Large intestine (tissue), 12 donors: ENCODE measurements at places on chromosomes 12 and 14. TPM values are rescaled to one million over a fixed set of nuclear protein-coding genes. Genes with fewer than 3 reads are reported as not detected.

The IGF1 gene
- 5.4 TPM for polyA plus RNA-seq

The DCN gene
- 568 TPM for polyA plus RNA-seq

The SSTR1 gene
- 24.6 TPM for polyA plus RNA-seq

The GPX2 gene
- polyA plus RNA-seq = 26.6 TPM

- H3K27me3 ChIP-seq = peaks cover under 1% of the 10 kb centered on the region
- H3K27ac ChIP-seq = no peak overlapping the region
- no peak overlapping the region for H3K4me3 ChIP-seq
- no peaks in the 10 kb centered on the region for H3K36me3 ChIP-seq
- H3K4me1 ChIP-seq = no peaks in the 10 kb centered on the region
Observed at GRCh38 chr14:34199585-34199984, 248.7 kb upstream of the EGLN3 start.

DNA sequence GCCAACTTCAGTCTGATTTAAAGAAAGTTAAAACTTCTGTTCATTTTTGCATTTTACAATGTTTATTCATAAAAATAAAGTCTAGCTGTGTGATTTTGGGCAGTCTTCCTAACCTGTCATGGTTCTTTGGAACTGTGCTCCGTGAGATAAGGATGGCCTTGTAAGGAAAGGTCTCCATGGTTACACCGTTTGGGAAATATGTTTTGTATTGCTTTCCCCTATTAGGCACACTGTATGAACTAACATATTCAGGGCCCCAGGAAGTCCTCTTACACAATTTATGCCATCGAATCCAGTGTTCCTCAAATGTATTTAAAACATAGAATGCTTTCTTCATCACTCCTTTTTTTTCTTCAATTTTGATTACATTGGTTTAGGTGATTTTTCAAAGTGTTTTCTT lies 54.5 kb downstream of the APAF1 start:
- no peaks in the 10 kb centered on the region for H3K27me3 ChIP-seq

DNA sequence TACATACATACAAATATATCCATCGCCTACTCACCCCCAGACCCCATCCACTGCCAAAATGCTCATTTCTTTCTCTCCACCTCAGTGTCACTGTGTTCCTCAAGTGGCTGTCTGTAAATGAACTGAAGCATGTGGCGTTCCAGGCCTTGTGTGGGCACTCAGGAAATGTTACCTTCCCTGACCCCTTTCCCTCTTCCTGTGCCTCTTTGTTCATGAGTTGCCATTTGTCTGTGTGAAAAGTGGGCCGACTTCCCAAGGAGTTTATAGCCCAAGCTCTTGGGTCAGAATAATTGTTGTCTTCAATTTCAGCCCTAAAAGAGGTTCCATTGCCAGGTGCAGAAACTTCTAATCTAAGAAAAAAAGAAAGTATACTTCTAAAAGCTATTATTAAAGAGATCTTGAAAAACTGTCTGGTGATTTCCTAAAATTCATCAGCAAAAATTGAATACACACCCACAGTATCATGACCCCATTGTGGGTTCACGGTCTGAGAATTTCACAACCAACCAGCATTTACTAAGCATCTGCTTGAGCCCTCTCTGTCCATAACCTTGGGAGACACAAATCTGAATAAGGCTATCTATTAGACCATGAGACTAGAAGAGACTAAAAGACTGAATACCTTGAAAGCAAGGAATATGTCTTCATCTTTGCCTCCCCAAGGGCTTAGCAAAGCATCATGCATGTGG lies 201.4 kb upstream of the EEA1 start:
- H3K4me3 ChIP-seq = no peak overlapping the region
- H3K4me1 ChIP-seq = peaks cover 27% of the 10 kb centered on the region
- H3K27me3 ChIP-seq = no peaks in the 10 kb centered on the region
- no peak overlapping the region for H3K27ac ChIP-seq

- no peak overlapping the region for H3K4me3 ChIP-seq
- DNase-seq = no peak
- no peaks in the 10 kb centered on the region for H3K27me3 ChIP-seq
Observed at GRCh38 chr14:87076922-87077321, 916.1 kb downstream of the GALC start.

DNA sequence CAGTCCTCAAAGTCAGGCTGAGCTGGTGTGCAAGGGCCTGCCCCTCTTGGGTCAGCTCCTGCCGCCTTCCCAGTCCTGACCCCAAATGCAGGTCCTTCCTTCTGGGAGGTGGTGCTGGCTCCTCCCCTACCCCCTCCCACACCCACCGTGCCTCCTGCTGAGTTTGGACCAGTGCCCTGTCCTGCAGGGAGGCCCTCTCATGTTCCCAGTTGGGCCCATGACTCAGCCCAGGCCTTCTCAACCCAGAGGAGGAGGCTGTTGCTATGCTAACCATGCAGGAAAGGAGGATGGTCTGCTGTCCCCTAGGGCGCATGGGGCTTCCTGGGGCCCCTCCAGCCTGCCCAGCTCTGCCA lies 4.4 kb downstream of the ZBTB42 start:
- H3K4me3 ChIP-seq = no peak overlapping the region
- no peaks in the 10 kb centered on the region for H3K27me3 ChIP-seq
- H3K4me1 ChIP-seq = peaks cover 19% of the 10 kb centered on the region
- H3K27ac ChIP-seq = no peak overlapping the region

GRCh38 chr14:29937116-29937515 lies 9.5 kb upstream of the PRKD1 start:
- no peak overlapping the region for H3K27ac ChIP-seq
- H3K27me3 ChIP-seq = no peaks in the 10 kb centered on the region
- no peak overlapping the region for H3K4me3 ChIP-seq
- DNase-seq = no peak
- H3K36me3 ChIP-seq = no peaks in the 10 kb centered on the region

DNA sequence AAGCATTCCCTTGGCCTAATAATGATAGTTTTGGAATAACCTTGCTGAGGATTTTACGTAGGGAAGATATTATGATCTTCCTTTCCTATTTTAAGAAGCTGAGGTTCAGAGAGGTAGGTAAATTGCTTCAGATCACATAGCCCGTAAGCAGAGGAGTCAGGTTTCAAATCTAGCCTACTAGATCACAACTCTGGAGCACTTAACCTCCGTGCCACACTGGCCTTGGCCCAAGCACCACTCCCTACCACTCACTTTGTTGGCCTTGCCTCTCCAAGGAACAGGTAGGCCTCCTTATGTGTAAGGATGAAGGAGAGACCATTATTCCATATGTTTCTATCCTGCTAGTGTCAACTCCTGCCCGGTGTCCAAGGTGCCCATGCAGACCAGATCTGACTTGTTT lies 12.4 kb upstream of the ACOT1 start:
- DNase-seq = no peak
- no peak overlapping the region for H3K27ac ChIP-seq
- H3K27me3 ChIP-seq = no peaks in the 10 kb centered on the region
- H3K4me3 ChIP-seq = no peak overlapping the region
- no peaks in the 10 kb centered on the region for H3K36me3 ChIP-seq
- no peaks in the 10 kb centered on the region for H3K4me1 ChIP-seq

DNA sequence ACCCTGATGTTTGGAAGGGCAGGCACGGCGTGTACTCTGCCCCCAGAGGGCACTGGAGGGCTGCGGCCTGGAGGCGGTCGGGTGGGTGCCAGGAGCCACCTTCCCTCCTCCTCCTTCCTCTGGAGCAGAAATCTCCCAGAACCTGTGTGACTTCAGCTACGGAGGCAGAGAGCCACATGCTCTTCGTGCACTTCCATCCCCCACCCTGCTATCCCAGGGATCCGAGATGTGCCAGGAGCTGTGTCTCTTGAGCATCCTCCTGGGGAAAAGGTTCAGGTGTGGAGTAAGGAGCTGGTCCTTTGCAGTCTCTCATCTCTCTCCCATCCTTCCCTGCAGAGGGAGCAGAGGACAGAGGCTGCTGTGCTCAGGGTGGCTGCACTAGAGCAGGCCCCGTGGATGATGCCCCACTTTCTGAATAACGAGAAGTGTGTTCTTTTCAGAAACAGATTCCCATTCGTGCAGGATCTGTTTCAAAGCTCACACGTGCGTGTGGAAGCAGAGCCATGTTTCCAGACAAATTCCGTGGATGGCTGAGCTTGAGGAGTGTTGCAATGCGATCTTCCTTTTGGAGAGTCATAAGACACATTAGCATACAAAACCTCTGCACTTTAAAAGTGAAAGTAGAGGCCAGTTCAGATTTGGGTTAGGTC lies 162.9 kb downstream of the ADGRD1 start:
- no peaks in the 10 kb centered on the region for H3K27me3 ChIP-seq
- peaks cover 56% of the 10 kb centered on the region for H3K36me3 ChIP-seq
- peaks cover 22% of the 10 kb centered on the region for H3K4me1 ChIP-seq
- H3K27ac ChIP-seq = no peak overlapping the region
- no peak for DNase-seq
- no peak overlapping the region for H3K4me3 ChIP-seq

GRCh38 chr14:71056168-71056567 lies 148.9 kb downstream of the PCNX1 start:
- H3K36me3 ChIP-seq = peaks cover 51% of the 10 kb centered on the region
- H3K4me1 ChIP-seq = no peaks in the 10 kb centered on the region
- no peak for DNase-seq
- H3K4me3 ChIP-seq = no peak overlapping the region
- H3K27me3 ChIP-seq = no peaks in the 10 kb centered on the region

GRCh38 chr14:22715186-22715812 lies 51.2 kb upstream of the OXA1L start:
- H3K36me3 ChIP-seq = no peaks in the 10 kb centered on the region
- no peaks in the 10 kb centered on the region for H3K27me3 ChIP-seq
- no peak for DNase-seq
- H3K4me1 ChIP-seq = no peaks in the 10 kb centered on the region

GRCh38 chr12:71164568-71165197 lies 6.9 kb upstream of the TSPAN8 start:
- peaks cover 55% of the 10 kb centered on the region for H3K4me1 ChIP-seq
- no peaks in the 10 kb centered on the region for H3K36me3 ChIP-seq
- H3K27ac ChIP-seq = peak overlapping the region; percentile 95

DNA sequence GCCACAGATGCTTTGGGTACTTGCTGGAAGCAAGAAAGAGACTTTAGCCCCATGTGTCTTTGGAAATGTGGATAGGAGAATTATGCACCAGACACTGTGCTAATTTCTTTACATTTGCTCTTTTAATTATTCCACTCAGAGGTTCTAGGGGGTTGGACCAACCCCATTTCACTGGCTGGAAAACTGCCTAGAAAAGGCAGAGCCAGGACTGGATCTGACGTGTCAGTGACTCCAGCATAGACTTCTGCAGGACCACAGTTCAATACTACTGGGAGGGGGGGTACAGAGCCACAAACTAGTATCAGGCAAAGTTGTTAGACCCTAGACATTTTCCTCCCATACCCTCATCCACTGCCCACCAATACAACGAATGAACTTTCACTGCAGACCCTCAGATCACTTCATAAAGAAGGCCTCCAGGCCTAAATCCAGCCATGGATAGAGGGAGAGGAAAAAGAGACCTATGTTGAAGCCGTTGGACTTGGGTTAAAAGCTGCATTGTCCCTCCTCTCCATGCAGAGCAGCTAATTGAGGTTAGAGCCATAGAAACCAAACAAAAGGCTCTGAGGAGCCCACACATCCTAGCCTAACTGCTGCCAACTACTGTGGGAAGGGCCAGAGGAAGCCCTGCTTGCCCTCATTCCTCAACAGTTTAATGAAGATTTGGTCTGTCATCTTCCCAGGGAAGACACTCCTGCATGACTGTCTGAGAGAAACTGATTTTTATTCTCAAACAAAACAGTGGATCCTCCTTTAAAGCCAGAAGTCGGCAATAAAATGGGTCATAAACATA lies 68.7 kb downstream of the STON2 start:
- no peaks in the 10 kb centered on the region for H3K36me3 ChIP-seq
- no peak for DNase-seq
- peaks cover 7% of the 10 kb centered on the region for H3K4me1 ChIP-seq
- no peaks in the 10 kb centered on the region for H3K27me3 ChIP-seq
- no peak overlapping the region for H3K4me3 ChIP-seq

DNA sequence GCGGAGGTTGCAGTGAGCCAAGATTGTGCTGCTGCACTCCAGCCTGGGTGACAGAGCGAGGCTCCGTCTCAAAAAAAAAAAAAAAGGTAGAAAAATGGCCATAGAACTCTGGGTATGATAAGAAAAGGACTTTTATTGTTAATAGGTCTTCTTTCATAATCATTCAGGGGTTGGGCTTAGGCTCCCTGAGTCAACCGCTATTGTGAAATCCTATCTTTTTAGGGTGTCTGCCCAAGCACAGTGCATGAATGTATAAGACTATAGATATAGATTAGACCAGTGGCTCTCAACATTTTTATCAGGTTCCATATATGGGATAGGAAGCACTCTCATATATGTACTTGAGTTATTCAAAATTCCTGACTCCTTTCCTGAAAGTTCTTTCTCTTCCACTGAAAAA lies 48.7 kb upstream of the USP15 start:
- H3K4me1 ChIP-seq = no peaks in the 10 kb centered on the region
- no peaks in the 10 kb centered on the region for H3K27me3 ChIP-seq
- H3K27ac ChIP-seq = no peak overlapping the region
- peak; percentile 61 for DNase-seq
- no peak overlapping the region for H3K4me3 ChIP-seq
